ENCODE measurements at places on chromosomes 2 and 18.
A peak's percentile ranks its signal among the peaks of the same experiment; 100 is the strongest.

GRCh38 chr2:168084288-168084687 lies 163.1 kb downstream of the STK39 start:
- DNase-seq = no peak

DNA sequence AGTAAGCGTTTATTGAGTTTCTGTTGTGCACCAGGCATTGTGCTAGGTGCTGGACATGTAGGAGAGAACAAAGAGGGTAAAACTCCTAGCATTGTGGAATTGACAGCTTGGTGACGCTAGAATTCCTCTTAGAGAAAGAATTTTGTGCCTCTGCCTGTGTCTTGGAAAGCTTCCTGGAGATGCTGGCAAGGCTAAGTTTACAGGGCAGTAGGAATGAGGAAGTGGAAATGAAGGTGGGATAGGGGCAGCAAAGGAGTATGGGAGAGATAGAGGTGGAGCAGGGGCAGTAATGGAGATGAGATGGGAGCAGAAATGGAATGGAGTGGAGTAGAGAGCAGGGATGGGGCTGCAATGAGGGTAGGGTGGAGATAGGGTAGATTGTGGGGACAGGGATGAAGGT lies 29.8 kb downstream of the GPR39 start:
- no peak for DNase-seq

- no peak for DNase-seq
Observed at GRCh38 chr2:48414640-48414979, 115.3 kb upstream of the STON1 start.

DNA sequence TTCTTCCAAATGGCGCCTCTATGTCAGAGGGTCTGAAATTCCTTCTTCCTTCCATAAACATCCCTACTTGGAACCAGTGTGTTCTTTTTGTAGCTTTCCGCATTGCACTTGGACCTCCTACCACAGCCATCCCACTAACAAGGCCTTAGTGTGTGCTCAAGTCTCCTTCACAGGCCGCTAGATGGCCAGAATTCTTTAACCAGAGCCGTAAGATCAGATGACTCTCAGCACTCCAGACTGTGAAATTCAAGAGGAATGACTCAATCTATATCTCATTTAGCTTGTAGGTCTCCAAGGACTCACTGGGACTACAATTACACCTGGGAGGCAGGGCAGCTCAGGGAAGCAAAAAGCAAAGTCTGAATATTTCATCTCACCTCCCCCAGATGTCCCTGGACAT lies 298.9 kb downstream of the EIPR1 start:
- DNase-seq = no peak

- no peak for DNase-seq
Observed at GRCh38 chr2:118464546-118465265, 376.4 kb downstream of the INSIG2 start.

DNA sequence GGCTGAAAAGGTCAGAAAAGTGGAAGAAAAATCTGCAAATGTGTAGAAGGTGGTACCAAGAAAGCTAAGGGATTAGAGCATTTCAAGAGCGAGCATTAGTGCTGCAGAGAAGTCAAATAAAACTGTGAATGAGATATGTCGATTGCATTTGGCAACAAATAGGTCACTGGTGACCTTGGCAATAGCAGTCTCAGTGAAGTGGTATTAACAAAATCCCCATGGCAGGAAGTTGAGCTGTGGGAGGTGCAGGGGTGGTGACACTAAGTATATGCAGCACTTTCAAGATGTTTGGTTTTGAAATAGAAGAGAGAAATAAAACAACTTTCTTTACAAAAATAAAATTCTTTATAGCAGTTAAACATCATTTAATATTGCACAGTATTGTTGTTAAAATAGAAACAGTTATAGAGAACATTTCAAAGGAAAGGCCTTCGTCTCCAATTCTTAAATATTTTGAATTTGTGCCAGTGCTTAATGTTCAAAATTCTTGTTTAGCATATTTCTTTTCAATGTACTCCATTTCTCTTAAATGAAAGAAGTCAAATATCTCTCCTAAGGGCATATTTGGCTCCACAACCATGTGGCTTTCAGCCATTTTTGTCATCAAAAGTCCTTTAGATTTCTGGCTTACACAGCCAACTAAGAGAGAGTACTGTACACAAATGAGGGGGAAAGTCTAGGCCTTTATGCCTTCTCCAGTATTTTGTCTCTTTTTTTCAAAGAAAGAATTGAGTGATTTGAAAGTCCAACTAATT lies 443.0 kb upstream of the MMADHC start:
- DNase-seq = no peak

GRCh38 chr18:35695384-35695783 lies 113.8 kb downstream of the GALNT1 start:
- DNase-seq = no peak

- no peak for DNase-seq
Observed at GRCh38 chr2:175064797-175065196, 59.6 kb upstream of the CHN1 start.

DNA sequence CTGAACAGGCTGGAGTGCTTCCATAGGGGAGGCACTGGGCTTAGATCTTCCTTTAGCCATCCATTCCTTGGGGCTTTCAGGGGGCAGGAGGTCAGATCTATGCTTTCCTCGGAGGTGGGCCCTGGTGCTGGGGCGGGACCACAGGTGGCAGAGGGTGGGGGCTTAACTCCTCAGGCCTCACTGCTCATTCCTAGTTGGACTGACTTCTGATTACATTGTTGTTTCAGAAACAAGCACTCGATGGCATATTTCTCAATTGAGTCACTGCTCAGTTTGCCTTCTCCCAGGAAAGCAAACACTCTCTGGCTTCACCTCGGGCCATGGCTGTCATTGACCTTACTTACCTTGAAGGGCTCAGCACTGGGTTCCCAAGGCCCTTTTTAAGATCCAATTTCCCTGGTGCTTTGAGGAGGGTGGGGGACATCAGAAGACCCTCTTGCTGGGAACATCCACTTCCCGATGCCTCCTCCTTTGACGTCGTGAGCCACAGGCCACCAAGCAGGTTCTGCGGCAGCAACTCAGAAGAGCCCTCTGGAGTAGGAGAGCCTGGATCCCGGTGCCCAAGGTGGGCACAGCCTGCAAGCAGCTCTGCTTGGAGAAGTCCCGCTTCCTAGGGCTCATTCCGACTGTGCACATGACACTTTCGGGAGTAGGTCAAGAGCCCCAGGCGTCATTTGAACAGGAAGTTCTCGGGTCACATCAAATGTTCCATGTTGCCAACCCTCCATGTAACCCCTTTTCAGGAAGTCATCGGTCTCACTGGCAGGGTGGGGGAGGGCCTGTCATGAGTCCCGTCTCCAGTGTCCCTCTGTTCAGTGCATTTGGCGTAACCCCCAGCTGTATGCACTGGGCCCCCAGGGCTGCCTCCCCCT lies 40.6 kb downstream of the SDC1 start:
- peak; percentile 92 for DNase-seq

DNA sequence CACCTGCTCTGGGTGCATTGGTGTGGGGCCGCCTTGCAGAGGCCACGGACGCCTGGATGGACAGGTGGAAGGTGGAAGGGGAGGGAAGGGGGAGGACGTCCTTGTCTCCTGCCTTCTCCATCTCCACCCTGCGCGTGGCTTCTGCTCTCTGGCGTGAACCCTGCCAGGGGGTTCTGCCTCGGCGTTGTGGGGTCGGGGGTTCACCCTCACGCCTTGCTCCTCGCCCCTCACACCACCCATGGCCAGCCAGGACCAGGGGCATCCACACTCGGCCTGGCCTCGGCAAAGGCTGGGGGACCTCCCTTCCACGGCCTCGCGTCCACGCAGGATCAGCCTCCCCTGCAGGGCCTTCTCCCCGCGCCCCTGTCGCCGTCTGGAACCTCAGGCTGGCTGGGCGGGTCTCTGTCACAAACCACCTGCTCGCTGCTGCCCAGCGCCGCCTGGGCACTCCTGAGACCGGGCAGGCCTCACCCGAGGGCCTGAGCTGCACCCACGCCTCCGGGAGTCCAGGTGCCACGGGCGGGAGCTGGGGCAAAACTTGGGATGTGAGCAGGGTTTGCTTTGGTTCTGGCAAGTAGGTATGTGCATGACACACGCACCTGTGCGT lies 655.9 kb downstream of the GALR1 start:
- no peak for DNase-seq

- no peak for DNase-seq
Observed at GRCh38 chr18:6004119-6004518, 108.8 kb upstream of the TMEM200C start.

GRCh38 chr2:221571025-221571550 lies 1.0 kb downstream of the EPHA4 start:
- DNase-seq = no peak

- DNase-seq = no peak
Observed at GRCh38 chr2:163389838-163390237, 346.0 kb downstream of the FIGN start.

- peak; percentile 71 for DNase-seq
Observed at GRCh38 chr2:172710584-172711047, 25.0 kb upstream of the RAPGEF4 start.

- DNase-seq = no peak
Observed at GRCh38 chr2:216905649-216906329, 45.9 kb upstream of the TNP1 start.

DNA sequence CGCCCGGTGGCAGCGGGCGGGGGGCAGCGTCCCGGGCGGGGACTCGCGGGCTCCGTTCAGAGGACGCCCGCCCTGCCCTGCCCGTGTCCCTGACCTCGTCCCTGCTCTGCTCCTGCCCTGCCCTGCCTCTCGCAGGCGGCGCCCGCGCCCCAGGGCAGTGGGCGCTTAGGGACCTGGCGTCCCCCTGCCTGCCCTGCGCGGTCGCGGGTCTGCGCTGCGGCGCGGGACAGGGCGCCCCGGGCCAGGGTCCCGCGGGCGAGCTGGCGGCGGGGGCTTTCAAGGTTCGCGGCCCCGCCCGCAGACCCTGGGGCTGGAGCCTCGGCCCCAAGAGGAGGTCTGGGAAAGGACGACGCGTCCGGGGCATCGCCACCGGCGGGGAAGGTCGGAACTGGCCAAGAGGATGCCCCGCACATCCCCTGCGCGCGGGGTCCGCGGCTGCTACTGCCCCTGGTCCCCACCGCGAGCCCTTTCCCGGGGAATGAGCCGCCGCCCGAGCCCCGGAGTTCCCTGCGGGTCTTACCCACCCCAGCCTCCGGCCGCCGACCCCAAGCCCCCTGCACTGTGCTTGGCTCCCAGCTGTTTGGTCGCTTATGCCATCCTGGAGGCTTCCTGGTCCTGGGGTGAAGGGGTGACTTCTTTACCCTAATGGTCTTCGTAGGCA lies 679 bp downstream of the RNF144A start:
- no peak for DNase-seq

- DNase-seq = no peak
Observed at GRCh38 chr18:73136134-73136533, 268.3 kb upstream of the NETO1 start.
